ENCODE measurements at places on chromosomes 6 and 20.

GRCh38 chr6:139757784-139758183 lies 383.3 kb upstream of the CITED2 start:
- no peak for DNase-seq
- H3K36me3 ChIP-seq = no peaks in the 10 kb centered on the region
- no peak overlapping the region for H3K4me3 ChIP-seq
- H3K27me3 ChIP-seq = no peaks in the 10 kb centered on the region

DNA sequence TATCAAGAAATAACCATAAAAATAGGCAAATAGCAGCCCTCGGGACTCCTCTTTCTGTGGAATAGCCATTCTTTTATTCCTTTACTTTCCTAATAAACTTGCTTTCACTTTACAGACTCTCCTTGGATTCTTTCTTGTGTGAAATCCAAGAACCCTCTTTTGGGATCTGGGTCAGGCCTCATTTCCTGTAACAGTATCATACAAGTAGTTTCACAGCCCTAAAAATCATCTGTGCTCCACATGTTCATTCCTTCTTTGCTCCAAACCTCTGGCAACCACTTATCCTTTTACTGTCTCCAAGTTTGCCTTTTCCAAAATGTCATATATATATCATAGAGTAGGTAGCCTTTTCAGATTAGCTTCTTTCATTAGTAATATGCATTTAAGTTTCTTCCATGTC lies 13.5 kb upstream of the NT5E start:
- no peak for DNase-seq
- H3K4me3 ChIP-seq = no peak overlapping the region

- H3K4me1 ChIP-seq = no peaks in the 10 kb centered on the region
- no peak overlapping the region for H3K27ac ChIP-seq
- H3K27me3 ChIP-seq = no peaks in the 10 kb centered on the region
- H3K36me3 ChIP-seq = no peaks in the 10 kb centered on the region
- no peak for DNase-seq
Measured at GRCh38 chr6:133436652-133437051, 195.5 kb downstream of the EYA4 start.

- peaks cover 56% of the 10 kb centered on the region for H3K4me1 ChIP-seq
- no peak overlapping the region for H3K4me3 ChIP-seq
- H3K27ac ChIP-seq = peak overlapping the region; percentile 70
Measured at GRCh38 chr6:22808466-22808865, 239.1 kb downstream of the HDGFL1 start.

GRCh38 chr6:87794922-87795885 lies 93.2 kb upstream of the AKIRIN2 start:
- peaks cover 13% of the 10 kb centered on the region for H3K4me1 ChIP-seq
- H3K27me3 ChIP-seq = no peaks in the 10 kb centered on the region
- no peak overlapping the region for H3K27ac ChIP-seq
- no peak for DNase-seq

- no peak overlapping the region for H3K4me3 ChIP-seq
- no peaks in the 10 kb centered on the region for H3K36me3 ChIP-seq
- H3K27ac ChIP-seq = no peak overlapping the region
- DNase-seq = no peak
- no peaks in the 10 kb centered on the region for H3K27me3 ChIP-seq
Measured at GRCh38 chr20:54078296-54078984, 8.0 kb upstream of the BCAS1 start.

DNA sequence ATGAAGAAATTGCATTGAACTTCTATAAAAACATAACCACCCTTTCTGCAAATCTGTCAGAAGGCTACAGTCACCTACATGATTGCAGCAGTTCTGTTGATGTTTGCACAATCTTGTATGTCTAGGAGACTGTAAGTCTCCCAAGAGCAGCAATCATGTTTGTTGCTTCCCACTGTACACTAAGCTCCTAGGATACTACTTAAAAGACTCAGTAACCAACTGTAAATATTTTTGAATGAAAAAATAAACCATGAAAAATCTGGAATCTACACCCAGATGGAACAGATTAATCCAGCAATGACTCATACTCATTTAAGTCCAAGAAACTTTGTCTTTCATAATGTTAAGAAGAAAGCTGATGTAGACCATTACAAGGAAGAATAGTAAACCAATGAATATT lies 168.5 kb upstream of the ATXN1 start:
- no peak for DNase-seq
- H3K4me1 ChIP-seq = no peaks in the 10 kb centered on the region
- H3K36me3 ChIP-seq = no peaks in the 10 kb centered on the region

GRCh38 chr6:17583811-17584210 lies 16.3 kb upstream of the FAM8A1 start:
- H3K4me3 ChIP-seq = no peak overlapping the region
- no peaks in the 10 kb centered on the region for H3K36me3 ChIP-seq
- H3K27ac ChIP-seq = peak overlapping the region; percentile 50
